ENCODE measurements at places on chromosomes 2 and 18. TPM values are rescaled to one million over a fixed set of nuclear protein-coding genes. Genes with fewer than 3 reads are reported as not detected.

DNA sequence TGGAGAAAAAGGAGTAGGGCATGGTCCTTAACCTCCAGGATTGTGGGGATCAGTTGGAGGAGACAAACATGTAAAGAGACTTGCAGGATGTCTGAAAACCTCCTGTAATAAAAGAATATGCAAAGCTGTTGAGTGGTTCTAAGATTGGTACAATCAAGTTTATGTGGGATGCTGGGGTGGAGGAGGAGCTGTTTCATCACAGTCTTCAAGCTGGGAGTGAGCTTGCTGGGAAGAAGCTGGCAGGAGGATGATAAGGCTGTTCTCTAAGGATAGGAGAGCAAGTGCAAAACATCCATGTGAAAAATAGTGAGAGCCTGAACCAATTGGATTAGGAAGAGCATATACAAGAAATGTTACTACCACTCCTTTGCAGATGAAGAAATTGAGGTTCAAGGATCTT is 161.9 kb upstream of the CRIM1 start:
- H3K4me3 ChIP-seq, result no peak overlapping the region
- H3K27me3 ChIP-seq, result peaks cover 3% of the 10 kb centered on the region
- H3K36me3 ChIP-seq, result no peaks in the 10 kb centered on the region
- H3K27ac ChIP-seq, result no peak overlapping the region
- H3K4me1 ChIP-seq, result no peaks in the 10 kb centered on the region
- DNase-seq, result no peak

- no peak overlapping the region for H3K27ac ChIP-seq
- H3K4me3 ChIP-seq, result no peak overlapping the region
Observed at GRCh38 chr18:46411867-46412690, 244.9 kb downstream of the LOXHD1 start.

GRCh38 chr2:32478889-32479620 is 122.2 kb downstream of the BIRC6 start:
- no peak overlapping the region for H3K27ac ChIP-seq
- peaks cover 53% of the 10 kb centered on the region for H3K36me3 ChIP-seq
- no peaks in the 10 kb centered on the region for H3K27me3 ChIP-seq
- H3K4me3 ChIP-seq, result no peak overlapping the region

- no peaks in the 10 kb centered on the region for H3K36me3 ChIP-seq
- no peaks in the 10 kb centered on the region for H3K27me3 ChIP-seq
- H3K4me3 ChIP-seq, result no peak overlapping the region
- no peak overlapping the region for H3K27ac ChIP-seq
Observed at GRCh38 chr2:201262718-201263117, 2.4 kb downstream of the CASP8 start.

DNA sequence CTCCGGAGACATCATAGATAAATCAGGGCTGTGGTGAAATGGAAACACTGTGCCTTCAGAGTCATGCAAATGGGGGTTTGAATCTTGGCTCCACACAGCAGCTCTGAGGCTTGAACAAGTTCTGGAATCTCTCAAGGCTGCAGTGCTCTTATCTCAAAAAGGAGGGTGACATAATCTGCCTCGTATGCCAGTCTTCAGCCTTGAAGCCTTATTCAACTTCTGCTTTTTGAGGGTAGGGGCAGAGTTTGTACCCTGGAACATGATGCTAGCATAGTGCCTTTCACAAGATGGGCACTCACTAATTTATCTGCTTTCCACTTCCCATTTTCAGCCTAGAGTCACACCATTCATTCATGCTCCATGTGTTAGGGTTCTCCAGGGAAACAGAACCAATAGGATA is 42.3 kb downstream of the GATA6 start:
- no peak overlapping the region for H3K27ac ChIP-seq
- H3K36me3 ChIP-seq, result no peaks in the 10 kb centered on the region
- no peaks in the 10 kb centered on the region for H3K4me1 ChIP-seq
- H3K4me3 ChIP-seq, result no peak overlapping the region
- no peak for DNase-seq
- no peaks in the 10 kb centered on the region for H3K27me3 ChIP-seq

- H3K27me3 ChIP-seq, result no peaks in the 10 kb centered on the region
- H3K27ac ChIP-seq, result no peak overlapping the region
- H3K4me1 ChIP-seq, result no peaks in the 10 kb centered on the region
- no peak overlapping the region for H3K4me3 ChIP-seq
- H3K36me3 ChIP-seq, result no peaks in the 10 kb centered on the region
- DNase-seq, result no peak
Observed at GRCh38 chr2:186346216-186346615, 139.8 kb upstream of the ZC3H15 start.

DNA sequence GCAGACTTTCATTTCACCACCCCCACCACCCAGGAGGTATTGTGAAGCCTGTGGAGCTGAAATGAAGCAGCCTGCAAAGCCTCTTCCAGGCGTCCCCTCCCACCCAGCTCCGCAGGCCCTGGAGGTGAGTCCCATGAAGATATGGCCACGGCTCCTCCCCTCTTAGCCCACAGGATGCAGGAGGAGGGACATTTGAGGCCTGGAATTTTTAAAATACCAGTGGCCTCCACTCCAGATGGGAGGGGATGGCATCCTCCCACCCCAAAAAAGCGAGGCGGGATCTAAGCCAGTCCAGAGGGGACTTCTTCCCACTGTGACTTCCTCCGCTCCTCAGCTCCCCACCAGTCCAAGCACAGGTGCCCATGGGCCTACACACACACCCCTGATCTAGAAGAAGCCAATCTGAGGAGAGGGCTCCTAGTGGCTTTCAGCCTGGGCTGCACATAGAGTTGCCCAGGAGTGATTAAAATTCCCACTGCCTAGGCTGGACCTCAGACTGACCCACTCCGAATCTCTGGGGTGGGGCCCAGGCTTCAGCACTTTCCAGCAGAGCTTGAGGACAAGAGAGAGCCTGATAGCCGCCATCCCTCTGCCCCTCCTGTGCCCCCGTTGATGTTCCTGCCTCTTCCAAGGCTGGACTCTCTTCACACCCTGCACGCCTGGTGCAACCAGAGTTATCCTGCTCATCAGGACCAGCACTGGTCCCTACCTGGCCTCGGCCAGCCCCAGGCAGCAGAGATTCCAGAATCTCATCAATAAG is 206.9 kb downstream of the TNS1 start:
- no peaks in the 10 kb centered on the region for H3K4me1 ChIP-seq
- peak; percentile 33 for DNase-seq
- no peak overlapping the region for H3K27ac ChIP-seq
- no peaks in the 10 kb centered on the region for H3K36me3 ChIP-seq
- H3K27me3 ChIP-seq, result no peaks in the 10 kb centered on the region

GRCh38 chr2:212346865-212347264 is 191.7 kb downstream of the ERBB4 start:
- no peaks in the 10 kb centered on the region for H3K27me3 ChIP-seq
- no peak overlapping the region for H3K4me3 ChIP-seq
- no peak for DNase-seq
- no peaks in the 10 kb centered on the region for H3K36me3 ChIP-seq

GRCh38 chr2:177531706-177532105 is 139.1 kb downstream of the AGPS start:
- no peaks in the 10 kb centered on the region for H3K4me1 ChIP-seq
- DNase-seq, result no peak
- H3K27me3 ChIP-seq, result no peaks in the 10 kb centered on the region
- no peaks in the 10 kb centered on the region for H3K36me3 ChIP-seq
- no peak overlapping the region for H3K27ac ChIP-seq

DNA sequence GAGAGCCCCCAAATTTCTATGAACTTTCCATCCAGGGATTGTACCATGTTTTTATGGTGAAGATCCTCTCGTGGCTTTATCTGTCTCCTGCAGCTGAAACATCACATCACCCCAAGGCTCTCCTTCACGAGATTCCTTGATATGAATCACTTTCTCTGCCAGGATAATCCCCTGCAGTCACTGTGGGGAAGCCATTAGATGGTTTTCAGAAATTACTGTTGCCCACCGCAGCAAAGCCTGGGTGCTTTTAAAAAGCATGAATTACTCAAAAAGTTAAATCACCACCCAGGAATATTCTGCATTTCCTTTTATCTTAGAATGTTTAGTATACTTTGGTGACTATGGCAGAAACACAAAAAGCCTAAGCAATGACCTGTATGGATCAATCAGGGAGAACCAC is 428.4 kb upstream of the SLC14A2 start:
- H3K27me3 ChIP-seq, result no peaks in the 10 kb centered on the region
- H3K27ac ChIP-seq, result no peak overlapping the region
- no peaks in the 10 kb centered on the region for H3K4me1 ChIP-seq

- H3K27ac ChIP-seq, result no peak overlapping the region
- H3K4me3 ChIP-seq, result no peak overlapping the region
- H3K27me3 ChIP-seq, result no peaks in the 10 kb centered on the region
- DNase-seq, result no peak
Observed at GRCh38 chr2:147657086-147658000, 187.5 kb upstream of the ACVR2A start.

- peak; percentile 96 for DNase-seq
- peak overlapping the region; percentile 99 for H3K27ac ChIP-seq
- H3K27me3 ChIP-seq, result no peaks in the 10 kb centered on the region
- no peaks in the 10 kb centered on the region for H3K36me3 ChIP-seq
Observed at GRCh38 chr18:3603421-3604234, 153.7 kb downstream of the TGIF1 start.

DNA sequence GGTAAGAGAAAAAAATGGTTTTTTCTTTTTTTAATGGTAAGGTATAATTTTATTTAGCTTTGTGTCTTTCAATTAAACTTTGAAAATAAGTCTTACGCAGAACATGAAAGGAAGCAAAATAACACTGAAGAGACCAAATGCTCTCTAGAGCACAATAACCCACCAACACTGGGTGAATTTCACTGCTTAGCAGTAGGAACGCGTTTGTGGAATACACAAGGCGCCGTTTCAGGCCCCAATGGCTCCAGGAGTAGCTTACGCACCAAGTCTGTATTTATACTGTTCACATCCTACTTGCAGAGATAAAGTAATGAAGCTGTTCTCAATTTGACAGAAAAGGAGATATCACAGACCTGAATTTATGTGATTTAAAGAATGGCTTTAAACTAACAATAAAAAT is 23.5 kb downstream of the RPL31 start:
- no peak for DNase-seq
- no peaks in the 10 kb centered on the region for H3K27me3 ChIP-seq
- H3K4me1 ChIP-seq, result no peaks in the 10 kb centered on the region

GRCh38 chr2:172861098-172861497 is 125.5 kb downstream of the RAPGEF4 start:
- no peak overlapping the region for H3K27ac ChIP-seq
- H3K36me3 ChIP-seq, result no peaks in the 10 kb centered on the region
- H3K4me3 ChIP-seq, result no peak overlapping the region
- DNase-seq, result no peak
- H3K27me3 ChIP-seq, result no peaks in the 10 kb centered on the region

DNA sequence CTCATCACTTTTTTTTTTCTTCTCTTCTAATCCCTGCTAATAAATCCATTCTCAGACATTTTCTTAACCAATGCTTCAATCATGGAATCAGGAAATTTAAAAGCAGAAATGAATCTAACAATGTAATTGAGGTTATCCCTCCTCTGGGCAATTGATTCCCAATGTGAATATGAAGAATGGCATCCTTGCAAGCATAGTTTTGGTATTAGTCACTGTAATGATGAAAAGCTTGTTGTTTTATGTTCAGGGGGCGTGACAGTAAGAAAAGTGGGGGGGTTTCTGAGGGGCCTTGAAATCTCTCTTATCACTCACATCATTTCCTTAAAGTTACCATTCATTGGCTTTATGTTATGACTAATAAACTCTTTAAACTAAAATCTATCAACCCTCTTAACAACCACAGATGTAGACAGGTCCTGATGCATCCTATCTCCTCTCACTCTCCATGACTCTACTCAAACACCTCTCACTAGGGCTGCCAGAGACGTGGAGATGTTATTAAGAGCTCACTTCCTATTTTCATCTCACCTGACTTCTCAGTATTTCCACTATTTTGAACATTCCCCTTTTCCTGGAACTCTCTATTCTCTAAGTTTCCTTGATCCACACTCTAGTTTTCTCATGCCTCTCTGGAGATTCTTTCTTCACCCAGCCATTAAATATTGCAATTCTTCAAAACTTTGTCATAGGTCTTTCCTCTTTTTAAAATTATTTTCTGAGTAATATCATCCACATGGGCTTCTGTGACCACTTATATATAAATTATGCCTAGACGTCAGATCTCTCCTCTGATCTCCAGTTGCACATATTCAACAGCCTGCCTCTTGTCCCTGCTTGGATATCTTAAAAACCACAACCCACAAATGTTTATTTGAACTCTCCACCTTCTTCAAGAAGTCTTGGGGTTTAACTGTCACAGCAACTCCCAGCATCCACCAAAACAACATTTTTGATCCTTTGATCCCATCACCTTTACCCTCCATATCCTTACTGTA is 332.9 kb downstream of the CDH2 start:
- H3K4me3 ChIP-seq, result no peak overlapping the region
- DNase-seq, result peak; percentile 54
- no peaks in the 10 kb centered on the region for H3K27me3 ChIP-seq

- no peak overlapping the region for H3K27ac ChIP-seq
- H3K4me3 ChIP-seq, result no peak overlapping the region
- H3K27me3 ChIP-seq, result no peaks in the 10 kb centered on the region
- H3K4me1 ChIP-seq, result no peaks in the 10 kb centered on the region
Observed at GRCh38 chr2:8132879-8133278, 549.0 kb upstream of the ID2 start.

DNA sequence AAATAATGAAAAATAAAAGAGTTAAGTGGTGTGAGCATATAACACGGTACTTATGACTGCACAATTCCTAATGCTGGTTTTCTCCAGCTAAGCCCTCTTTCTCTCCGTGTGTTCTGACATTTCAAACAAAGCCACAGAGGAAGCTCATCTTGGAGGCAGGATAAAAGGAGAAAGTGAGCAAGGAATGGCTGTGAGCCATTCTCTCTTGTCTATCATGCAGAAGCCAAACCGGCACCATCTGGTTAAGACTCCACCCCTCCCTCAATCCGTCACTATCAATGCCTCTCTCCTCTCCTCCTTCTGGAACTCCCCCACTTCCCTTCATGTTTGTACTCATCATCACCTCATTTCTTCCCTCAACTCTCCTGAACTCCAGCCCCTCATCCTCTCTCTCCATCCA is 210.4 kb downstream of the TMEM163 start:
- no peak for DNase-seq
- peaks cover 3% of the 10 kb centered on the region for H3K27me3 ChIP-seq
- H3K27ac ChIP-seq, result no peak overlapping the region
- H3K36me3 ChIP-seq, result no peaks in the 10 kb centered on the region

- H3K36me3 ChIP-seq, result no peaks in the 10 kb centered on the region
- H3K4me3 ChIP-seq, result no peak overlapping the region
- no peak overlapping the region for H3K27ac ChIP-seq
Observed at GRCh38 chr18:43876748-43877147, 599.5 kb upstream of the SYT4 start.

DNA sequence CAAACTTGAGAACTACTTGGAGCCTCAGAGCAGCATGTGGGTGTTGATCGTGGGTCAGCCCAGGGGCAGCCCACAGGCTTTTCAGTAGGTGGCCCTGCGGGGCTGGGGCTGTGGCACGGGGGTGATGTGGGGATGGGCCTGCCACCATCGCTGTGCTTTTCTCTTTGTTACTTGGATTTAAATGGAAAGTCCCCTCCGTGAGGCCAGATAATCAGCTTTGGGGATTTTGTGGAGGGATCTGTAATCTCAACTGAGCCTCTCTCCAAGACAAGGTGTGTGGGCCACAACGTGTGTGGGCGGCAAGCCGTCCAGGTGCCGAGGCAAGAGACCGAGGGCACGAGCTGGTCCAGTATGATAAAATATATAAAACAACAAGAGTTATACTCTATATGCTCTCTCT is 16.7 kb downstream of the COLEC11 start:
- H3K4me1 ChIP-seq, result no peaks in the 10 kb centered on the region
- no peaks in the 10 kb centered on the region for H3K27me3 ChIP-seq
- DNase-seq, result no peak

DLGAP1 gene
- not detected for total RNA-seq

RTTN gene
- 26.3 TPM for total RNA-seq

DHRS9 gene
- total RNA-seq, result 0.11 TPM

EFHD1 gene
- 0.66 TPM for total RNA-seq

ALK gene
- not detected for total RNA-seq

FN1 gene
- 887 TPM for total RNA-seq

CDH2 gene
- 47.2 TPM for total RNA-seq

SH3RF3 gene
- total RNA-seq, result 6.1 TPM
